Frontal cortex (tissue), 4 donors: ENCODE measurements at places on chromosomes 7 and 10.

- DNase-seq, result no peak
These were observed 453 bp downstream of the SFMBT2 start for GRCh38 chr10:7410301-7410861.

DNA sequence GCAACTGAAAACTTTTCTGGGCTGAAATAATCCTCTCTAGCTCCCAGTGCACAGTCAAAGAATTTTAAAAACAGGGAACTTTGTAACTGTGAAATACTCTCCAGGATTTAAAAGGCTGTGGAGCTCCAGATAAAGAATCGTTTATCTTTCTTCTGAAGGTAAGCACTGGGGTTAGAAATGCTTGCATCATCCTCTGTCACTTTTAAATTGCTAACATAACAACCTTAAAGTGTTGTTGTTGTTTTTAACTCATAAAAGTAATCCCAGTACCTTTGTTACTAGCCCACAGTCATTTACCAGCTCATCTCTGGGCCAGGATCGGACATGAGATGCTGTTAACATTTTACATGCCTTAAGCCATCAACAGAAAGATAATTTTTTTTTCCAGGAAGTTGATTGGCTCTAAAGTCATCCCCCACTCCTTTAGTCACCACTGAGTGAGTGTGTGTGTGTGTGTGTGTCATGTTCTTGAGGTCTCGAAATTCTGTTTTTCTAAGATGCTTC is at the start of gene SLC39A12:
Gene SLC39A12, plus strand, starts transcription at position 51 of the 504 bp plus-strand sequence. CDS start 1,359 bp downstream, outside the sequence.
- no peak for DNase-seq

- DNase-seq, result no peak
These were observed 1.2 kb downstream of the MCU start for GRCh38 chr10:72692994-72693781.

DNA sequence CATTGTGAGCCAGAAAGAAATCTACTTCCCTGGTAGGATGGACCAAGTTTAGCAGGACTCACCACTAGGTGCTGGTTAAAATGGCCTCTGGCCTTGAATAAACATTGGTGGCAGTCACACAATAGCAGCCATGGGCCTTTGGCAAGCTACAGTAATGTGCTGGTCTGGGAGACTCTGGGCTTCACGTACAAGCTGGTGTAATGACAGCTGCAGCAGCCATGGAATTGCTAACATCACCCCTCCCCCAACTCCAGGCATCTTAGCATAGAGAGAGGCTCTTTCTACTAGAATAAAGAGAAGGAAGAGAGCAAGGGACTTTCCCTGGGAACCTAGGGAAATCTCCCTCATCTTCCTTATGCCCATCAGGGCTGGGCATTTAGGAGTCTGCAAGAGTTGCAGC is 205.1 kb upstream of the SEMA3A start:
- no peak for DNase-seq

- DNase-seq, result no peak
These were observed 28.7 kb upstream of the HABP2 start for GRCh38 chr10:113524120-113524519.

GRCh38 chr10:49165821-49166483 is 22.2 kb downstream of the TMEM273 start:
- no peak for DNase-seq

- DNase-seq, result no peak
These were observed 337.5 kb upstream of the KCND2 start for GRCh38 chr7:119935418-119936025.

GRCh38 chr7:136086712-136087111 is 109.6 kb upstream of the MTPN start:
- DNase-seq, result peak; percentile 59

GRCh38 chr7:71193099-71193810 is 61.3 kb downstream of the GALNT17 start:
- DNase-seq, result no peak

DNA sequence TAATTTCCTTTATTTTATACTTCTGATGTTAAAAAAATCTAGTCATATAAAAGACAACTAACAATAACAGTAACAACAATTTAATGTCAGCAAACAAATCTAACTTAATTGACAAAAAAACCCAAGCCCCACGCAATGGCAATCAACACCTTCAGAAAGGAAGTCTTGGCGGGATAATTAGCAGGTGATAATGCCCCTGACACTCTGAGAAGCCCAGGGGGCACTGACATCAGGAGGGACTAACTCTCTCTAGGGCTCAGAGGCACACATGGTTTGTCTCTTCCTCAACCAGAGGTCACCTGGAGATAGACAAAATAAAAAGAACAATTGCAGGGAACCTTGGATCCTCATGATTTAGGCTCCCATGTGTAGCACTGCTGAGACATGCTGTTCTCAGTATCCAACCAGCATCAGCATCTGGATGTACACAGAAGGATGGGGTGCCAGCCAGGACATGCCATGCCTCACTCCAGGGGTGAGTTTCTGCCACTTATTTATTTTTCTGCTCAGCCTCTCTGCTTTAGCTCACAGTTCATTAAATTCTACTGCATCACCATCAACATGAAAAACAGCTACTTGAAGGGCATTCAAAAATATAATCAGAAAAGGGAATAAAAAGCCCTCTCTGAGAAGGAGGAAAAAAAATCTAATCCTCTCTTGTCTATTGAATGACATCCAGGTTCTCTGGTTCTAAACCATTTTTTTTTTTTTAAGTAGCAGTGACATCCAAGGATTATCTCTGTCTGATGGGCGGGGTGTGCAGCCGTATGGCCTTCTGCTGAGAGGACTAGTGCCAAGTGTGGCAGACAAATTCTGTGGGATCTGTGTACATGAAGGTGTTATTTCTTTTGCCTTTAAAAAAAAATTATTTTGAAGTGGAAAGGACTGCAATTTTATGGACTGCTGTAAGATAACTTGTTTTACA is 96.3 kb downstream of the ATXN7L1 start:
- DNase-seq, result no peak

DNA sequence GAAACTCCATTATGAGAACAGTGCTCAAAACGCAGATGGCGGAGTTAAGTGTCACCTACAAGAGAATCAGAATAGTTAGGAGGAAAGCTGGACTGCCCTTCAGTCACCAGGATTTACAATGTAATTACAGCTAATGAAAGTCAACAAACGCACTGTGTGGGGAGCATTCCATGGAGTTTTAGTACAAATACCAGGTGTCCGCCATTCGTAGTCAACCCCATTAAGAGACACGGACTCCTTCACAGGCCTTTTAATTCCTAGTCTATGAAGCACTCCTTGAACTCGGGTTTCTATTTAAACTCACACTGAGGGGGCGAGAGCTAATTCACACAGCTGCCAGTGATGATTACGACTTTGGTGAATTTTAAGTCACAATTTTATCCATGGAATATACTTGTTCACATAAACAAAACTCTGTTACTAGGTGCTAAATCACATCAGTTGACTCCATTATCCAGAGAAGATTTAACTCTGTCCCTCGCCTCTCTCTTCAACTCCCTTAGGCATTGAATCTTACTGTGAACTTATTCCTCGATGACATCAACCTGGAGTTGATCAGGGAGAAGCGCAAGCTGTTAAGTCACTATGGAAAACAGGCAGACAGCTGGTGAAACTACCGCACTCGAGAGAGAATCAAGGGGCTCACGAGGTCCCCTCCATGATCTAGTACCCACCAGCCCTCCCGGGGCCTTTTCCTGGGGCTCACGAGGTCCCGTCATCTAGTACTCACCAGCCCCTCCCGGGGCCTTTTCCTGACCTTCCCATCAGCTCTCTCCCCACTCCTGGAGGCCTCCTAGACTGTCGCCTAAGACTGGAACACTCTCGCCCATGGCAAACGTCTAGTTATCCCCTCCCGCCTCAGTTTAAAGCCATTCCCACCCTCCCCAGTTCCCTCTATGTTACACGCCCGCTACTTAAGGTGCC is 1.5 kb downstream of the ZFAND2A start:
- DNase-seq, result no peak

GRCh38 chr10:24239289-24240040 is 30.5 kb downstream of the KIAA1217 start:
- no peak for DNase-seq

GRCh38 chr10:14926722-14927416 is 27.0 kb downstream of the DCLRE1C start:
- DNase-seq, result no peak

- DNase-seq, result no peak
These were observed 26.0 kb upstream of the THSD7A start for GRCh38 chr7:11858026-11858425.

DNA sequence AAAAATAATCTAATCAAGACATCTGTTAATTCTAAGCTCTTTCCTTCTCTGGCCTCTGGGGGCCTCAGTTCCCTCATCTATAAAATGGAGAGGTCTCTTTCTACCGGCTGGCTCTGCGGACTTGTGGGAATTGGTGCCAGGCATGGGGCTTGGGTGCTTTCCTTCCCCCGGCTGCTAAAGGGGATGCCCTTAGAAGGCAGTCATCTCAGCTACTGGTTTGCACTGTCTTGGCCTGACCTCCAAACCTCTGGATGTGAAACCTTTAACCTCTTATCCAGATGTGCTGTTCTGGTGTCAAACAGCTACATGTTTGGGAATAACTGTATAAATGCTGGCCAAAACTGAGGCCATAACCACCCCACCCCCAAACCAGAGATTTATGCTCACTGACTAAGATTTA is 320.0 kb downstream of the RPS24 start:
- DNase-seq, result no peak

- peak; percentile 2 for DNase-seq
These were observed 55.5 kb downstream of the KDM7A start for GRCh38 chr7:140121326-140121725.

- no peak for DNase-seq
These were observed 1.5 kb downstream of the KLHL7 start for GRCh38 chr7:23106823-23107663.

- DNase-seq, result no peak
These were observed 479.7 kb downstream of the ATRNL1 start for GRCh38 chr10:115572740-115573455.

- peak; percentile 43 for DNase-seq
These were observed 2.0 kb upstream of the PLCE1 start for GRCh38 chr10:93991596-93992284.

DNA sequence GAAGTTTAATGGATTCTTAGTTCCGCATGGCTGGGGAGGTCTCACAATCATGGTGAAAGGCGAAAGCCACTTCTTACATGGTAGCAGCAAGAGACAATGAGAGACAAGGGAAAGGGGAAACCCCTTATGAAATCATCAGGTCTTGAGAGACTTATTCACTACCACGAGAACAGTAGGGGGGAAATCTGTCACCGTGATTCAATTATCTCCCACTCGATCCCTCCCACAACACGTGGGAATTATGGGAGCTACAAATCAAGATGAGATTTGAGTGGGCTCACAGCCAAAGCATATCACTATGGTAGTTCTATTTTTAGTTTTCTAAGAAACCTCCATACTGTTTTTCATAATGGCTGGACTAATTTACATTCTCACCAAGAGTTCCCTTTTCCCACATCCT is 36.7 kb downstream of the SPAM1 start:
- DNase-seq, result no peak

GRCh38 chr10:93752761-93753160 is 5.0 kb upstream of the LGI1 start:
- no peak for DNase-seq

- DNase-seq, result no peak
These were observed 307.7 kb downstream of the CDK14 start for GRCh38 chr7:90903841-90904240.

DNA sequence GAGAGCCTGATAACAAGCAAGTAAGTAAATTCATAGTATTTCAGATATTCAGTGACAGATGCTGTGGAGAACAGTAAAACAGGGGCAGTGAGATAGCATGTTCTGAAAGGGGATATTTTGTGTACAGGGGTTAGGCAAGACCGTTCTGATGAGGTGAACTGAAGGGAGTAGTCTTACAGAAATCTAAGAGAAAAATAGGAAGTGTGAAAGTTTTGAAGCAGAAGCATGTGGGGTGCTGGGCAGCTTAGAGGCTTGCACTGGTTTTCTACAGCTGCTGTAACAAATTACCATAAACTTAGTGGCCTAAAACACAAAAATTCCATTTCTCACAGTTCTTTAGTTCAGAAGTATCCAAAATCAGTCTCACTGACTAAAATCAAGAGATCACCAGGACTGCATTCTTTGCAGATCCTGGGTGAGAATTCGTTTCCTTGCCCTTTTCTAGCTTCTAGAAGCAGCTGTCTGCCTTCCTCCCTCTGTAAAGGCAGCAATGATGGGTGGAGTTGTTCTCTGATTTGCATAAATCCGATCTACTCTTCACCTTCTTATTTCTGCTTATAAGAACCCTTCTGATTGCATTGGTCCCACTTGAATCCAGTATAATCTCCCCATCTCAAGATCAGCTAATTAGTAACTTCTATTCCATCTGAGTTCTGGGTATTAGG is 7.5 kb upstream of the KLF14 start:
- DNase-seq, result no peak

DNA sequence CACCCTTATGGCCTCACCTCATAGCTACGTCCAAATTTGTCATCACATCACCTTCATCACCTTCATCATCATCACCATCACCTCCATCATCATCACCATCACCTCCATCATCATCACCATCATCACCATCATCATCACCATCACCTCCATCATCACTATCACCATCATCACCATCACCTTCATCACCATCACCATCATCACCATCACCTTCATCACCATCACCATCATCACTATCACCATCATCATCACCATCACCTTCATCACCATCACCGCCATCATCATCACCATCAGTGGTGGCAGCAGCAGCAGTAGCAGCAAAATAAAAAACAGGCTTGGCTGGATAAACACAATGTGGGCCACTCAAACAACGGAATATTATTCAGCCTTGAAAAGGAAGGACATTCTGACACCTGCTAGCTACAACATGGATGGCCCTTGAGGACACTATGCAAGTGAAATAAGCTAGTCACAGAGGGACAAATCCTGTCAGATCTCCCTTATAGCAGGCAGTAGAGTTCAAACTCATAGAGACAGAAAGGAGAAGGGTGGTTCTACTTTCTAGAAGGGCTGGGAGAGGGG is 47.7 kb upstream of the PDGFA start:
- no peak for DNase-seq

GRCh38 chr10:76114581-76115001 is 683.2 kb downstream of the LRMDA start:
- no peak for DNase-seq

GRCh38 chr7:596071-596818 is 76.6 kb upstream of the PDGFA start:
- DNase-seq, result no peak

DNA sequence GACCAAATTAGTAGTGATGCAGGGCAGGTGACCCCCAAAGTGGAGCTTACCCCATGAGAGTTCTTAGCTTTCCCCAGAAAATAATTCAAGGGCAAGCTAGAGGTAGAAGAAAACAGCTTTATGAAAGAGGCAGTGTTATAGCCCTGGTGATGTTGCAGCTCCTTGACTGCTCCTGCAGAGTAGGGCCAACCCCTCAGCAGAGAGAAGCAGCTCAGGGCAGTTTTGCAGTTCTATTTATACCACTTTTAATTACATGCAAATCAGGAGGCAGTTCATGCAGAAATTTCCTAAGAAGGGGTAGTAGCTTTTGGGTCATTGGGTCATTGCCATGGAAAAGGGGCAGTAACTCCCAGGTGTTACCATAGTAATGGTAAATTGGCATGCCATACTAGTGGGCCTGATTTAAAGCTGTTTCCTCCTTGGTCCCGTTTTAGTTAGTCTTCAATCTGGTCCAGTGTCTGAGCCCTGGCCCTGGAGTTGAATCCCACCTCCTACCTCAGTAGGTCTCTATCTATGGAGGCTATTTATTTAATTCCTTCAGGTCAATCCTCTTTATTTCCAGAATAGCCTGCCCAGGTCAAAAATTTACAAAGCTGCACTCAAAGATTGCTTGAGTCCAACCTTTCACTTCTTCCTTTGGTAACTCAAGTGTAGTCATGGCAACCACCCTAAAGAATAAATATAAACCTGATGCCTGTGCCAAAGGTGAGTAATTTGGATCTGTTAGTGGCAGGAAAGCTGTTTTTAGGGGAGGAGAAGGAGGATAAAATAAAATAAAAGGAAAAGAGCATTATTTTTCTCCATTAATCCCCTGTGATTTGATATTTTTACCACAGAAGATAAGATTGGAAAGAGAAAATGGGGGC is 29.5 kb downstream of the PLXDC2 start:
- DNase-seq, result no peak
